ENCODE measurements at places on chromosomes 4 and X.

GRCh38 chr4:52112411-52112810, 61.3 kb downstream of the SPATA18 start:
- no peak for DNase-seq

DNA sequence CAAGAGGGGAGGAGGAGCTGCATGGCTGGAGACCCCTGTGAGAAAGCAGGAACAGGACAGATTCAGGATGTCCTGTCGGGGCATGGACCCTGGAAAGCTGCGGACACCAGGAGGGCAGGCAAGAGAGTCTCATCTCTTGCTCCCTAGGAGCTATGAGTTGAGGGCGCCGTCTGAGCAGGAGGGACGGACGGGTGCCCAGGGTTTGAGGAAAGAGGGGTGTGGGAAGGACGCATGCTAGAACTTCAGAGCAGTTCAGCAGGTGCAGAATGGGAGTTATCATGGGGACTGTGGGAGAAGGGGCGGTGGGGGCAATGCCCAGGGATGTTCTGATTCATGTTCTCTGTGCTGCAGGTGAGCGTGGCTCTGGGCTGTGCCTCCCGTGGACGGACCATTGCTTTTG, 24.8 kb downstream of the TKTL1 start:
- DNase-seq, result no peak

GRCh38 chr4:173270312-173271027, 63.7 kb downstream of the HMGB2 start:
- no peak for DNase-seq

DNA sequence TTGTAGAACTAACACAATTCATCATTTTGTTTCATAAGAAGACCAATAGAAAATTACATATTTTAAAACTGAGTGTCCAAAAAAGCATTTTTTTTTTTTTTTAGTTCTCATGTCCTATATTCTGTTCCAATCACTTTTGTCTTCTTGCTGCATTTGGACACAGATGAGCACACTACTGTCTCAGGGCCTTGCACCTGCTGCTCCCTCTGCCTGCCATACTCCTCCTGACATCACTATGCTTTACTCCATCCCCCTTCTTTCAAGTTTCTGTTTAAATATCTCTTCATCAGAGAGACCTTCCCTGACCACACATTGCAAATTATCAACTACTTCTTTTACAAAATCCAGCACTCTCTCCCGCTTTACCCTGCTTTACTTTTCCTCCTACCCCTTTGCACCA, 230.7 kb upstream of the GK2 start:
- DNase-seq, result no peak

DNA sequence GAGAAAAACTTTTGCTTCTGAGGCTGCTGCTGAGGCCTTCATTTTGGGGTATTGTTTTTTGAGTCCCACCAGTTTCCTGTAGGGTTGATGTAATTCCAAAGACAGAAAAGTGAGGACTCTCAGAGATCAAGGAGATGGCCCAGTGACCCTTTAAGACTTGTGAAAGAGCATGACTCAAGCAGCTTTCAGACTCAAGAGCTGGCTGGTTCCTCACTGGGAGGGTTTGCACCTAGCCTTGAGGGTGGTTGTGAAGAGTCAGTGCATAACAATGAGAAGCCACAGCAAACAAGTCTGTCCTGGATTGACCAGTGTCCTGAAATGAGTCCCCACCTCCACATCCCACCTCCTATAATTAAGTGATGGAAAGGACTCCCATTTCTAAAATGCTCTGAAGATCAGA, 89.2 kb downstream of the NHS start:
- DNase-seq, result no peak

DNA sequence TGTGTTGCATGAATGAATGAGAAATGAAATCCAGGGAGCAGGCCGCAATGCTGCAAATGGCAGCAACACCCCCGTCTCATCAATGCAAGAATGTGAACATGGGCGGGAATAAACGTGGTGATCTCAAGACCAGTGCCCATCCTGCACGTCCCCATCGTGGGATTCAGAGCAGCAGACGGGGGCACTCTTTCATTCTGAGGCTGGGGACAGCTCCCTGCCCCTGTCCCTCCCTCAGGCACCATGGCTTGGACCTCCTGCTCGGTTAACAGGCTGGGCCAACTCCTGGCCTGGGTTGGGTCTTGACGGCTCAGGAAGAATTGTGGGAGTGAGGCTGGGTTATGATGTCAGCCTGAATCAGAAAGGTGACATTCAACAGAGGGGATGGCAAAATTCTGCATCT, 78.9 kb downstream of the NSUN7 start:
- no peak for DNase-seq

DNA sequence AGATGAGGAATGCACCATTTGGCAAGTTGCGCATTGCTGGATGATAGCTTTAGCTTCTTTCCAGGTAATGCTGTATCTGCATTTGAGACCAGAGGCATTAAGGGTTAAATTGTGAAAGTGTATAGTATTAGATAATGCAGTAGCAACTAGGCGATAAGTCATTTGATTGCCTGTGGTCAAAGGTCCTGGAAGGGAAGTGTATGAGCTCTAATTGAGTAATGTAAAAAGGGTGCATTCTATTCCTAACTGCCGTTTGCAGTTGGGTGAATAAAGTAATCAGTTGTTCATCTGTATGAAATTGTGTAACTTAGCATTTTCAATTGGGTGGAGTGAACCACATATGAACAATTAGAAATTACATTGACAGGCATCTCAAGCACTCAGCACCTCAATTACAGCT, 54.5 kb upstream of the WDR1 start:
- no peak for DNase-seq

- DNase-seq, result no peak
Measured at GRCh38 chr4:73335679-73336078, 68.4 kb upstream of the ALB start.

DNA sequence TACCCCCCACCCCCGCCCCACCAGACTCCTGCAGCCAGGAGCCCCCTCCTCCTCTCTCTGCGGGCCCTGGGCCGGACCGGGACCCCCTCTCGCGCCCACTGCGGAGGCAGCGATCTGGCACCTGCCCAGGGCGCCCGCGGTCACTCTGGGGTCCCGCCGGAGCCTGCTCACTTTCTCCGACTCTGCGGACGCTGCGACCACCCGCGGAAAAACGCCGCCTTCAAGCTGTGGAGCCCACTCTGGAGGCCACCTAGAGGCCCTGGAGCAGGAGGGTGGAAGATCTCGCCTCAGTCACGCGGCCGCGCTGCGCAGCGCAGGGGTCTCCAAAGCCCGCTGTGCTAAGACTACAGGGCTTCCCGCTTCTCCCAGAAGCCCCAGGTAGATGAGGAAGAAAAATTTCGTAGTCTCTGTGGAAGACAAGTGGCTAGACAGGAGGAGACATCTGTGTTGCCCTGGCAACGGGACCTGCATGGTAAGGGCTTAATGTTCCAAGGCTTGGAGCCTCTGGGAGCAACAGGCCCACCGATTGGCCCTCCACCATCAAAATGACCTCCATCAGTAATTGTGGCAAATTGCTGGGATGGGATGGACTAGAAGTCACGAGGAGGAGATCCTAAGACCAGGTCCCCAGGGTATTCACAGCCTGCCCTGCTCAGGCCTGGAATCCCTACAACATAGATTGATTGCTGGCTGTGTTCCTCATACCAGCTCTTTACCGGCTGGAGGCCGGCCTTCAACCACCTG, at the start of gene PNMA6F:
PNMA6F (minus strand) TSS at position 387 of the 744 bp plus-strand sequence. CDS start 1,093 bp downstream, outside the sequence.
- DNase-seq, result no peak

- DNase-seq, result no peak
Measured at GRCh38 chr4:59536428-59536827, 1663.7 kb upstream of the ADGRL3 start.

- no peak for DNase-seq
Measured at GRCh38 chr4:146237092-146237491, 22.8 kb downstream of the REELD1 start.

- DNase-seq, result no peak
Measured at GRCh38 chr4:167084321-167084720, 150.0 kb downstream of the SPOCK3 start.

DNA sequence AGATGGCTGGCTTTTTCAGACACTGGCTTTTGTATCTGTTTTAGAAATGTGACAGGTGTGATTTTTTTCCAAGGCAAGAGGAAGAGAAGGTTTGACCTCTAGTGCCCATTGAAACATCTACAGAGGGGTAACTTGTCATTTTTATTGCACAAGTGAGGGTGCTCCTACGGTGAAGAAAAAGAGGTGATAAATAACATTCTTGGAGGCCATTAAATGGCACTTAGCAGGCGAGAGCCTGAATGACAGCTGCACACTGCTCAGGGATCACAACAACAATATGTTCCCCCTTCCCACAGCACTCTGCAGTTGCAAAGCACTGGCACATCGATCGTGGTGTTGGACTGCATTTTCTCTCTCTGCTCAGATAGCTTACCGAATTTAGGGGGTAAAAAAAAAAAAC, 22.9 kb downstream of the FAM184B start:
- DNase-seq, result no peak

DNA sequence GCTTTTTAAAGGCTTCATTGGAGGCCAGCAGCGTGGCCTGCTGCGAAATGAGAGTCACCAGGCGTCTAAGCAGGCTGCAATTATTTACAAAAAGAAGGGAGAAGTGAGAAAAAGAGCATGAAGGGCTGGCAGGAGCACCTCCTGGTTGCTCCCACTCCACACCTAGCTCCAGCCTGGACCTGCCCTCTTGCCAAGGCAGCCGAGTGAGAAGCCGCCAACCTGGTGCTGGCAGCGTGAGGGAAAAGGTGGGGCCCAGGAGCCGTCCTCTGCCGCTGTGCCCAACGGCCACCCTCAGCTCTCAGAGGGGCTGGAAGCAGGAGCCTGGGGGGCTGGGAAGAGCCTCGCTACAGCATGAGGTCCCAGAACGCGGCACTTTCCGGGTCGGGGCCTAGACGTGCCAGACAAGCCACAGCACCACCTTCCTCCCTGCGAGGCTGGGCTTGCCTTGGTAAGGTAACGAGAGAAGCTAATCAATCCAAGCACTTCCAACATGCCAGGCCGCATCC, 16.3 kb downstream of the SLC6A8 start:
- no peak for DNase-seq

DNA sequence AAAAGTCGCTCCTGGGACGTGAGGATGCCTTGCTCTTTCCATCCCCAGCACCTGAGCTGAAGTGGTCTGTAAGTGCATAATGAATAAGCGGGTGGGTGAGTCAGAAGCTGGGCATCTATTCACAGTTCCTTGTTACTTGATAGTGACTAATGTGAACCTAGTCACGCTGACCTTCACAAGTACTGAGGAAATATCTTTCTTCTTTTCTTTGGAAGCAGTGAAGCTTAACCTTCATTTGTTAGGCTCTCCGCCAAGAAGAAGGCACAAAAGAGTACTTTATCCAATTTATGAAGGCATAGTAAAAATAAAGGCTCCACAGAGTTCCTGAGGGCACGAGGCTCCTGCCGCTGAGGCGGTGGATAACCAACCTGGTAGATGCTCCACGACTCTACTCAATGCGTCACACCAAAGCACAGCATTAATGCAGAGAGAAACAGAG, 475.7 kb upstream of the SLIT2 start:
- DNase-seq, result no peak

- DNase-seq, result no peak
Measured at GRCh38 chr4:83153417-83153816, 38.9 kb upstream of the PLAC8 start.

DNA sequence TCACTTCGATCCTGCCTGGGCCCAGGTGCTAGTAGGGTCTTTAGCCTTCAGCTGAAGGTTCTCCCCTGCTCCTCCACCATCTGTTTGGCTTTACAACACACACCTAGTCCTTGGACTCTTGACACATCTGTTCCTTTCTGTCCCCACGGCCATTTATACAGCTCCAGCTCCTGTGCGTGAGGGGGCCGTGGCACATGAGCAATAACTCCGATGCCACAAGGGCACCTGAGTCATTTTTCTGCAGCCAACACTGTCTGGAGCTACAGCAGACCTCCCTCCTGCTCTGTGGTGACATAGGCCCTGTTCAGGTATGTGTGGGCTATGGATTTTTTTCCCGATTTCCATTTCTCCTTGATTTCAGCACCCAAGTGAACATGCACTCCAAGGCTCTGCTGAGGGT, 44.7 kb upstream of the BCOR start:
- DNase-seq, result no peak

DNA sequence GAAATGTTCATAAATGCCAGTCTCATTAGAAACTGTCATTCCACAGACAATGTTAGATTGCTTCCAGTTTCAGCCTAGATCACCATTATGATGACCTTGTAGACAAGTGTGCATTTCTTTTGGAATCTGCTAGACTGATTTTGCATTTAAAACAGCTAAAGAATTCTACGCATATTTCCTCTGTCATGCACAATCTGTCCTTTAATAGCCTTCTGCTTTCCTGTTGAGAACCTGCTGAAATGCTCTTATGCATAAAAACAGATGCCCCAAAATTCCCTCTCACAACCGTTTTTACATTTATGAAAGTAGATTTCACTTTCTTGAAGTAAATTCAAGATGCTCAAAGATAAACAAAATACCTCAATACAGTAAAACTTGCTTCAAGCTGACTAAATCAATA, 673.3 kb downstream of the GALNTL6 start:
- no peak for DNase-seq

- peak; percentile 45 for DNase-seq
Measured at GRCh38 chr4:11805842-11806241, 377.1 kb upstream of the HS3ST1 start.

DNA sequence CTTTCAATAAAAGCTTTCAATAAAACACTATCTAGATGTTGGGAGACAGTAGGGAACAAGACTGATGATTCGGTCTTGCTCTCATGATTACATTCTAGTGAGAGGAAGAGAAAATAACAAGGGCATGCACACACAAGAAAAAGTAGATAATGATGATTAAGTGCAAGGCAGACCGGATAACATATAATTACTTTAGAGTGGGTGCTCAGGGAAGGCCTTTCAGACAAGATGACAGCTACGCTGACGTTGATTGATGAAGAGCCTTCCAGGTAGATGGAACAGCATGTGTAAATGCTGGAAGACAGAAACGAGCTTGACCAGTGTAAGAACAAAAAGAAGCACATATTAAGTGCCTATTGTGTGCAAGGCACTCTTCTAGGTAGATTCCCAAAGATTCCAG, 43.4 kb downstream of the TXK start:
- no peak for DNase-seq

DNA sequence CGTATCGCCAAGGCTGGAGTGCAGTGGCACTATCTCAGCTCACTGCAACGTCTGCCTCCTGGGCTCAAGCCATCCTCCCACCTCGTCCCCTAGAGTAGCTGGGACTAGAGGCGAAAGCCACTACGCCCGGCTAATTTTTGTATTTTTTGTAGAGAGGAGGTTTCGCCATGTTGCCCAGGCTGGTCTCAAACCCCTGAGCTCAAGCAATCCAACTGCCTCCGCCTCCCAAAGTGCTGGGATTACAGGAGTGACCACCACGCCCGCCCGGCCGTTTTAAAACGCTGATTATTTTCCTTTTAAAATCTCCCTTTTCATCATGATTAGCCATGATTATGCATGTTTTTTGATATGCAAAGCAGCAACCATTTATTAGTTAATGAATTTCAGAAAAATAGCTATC, 2.2 kb downstream of the N4BP2 start:
- DNase-seq, result no peak

- DNase-seq, result no peak
Measured at GRCh38 chrX:147737690-147738089, 174.0 kb upstream of the FMR1 start.

- no peak for DNase-seq
Measured at GRCh38 chr4:124092101-124092500, 620.4 kb downstream of the ANKRD50 start.

- DNase-seq, result no peak
Measured at GRCh38 chrX:1242891-1243402, 25.7 kb upstream of the CSF2RA start.
